Fibroblast of gingiva (primary cell): ENCODE measurements at places on chromosomes 3 and 15.

DNA sequence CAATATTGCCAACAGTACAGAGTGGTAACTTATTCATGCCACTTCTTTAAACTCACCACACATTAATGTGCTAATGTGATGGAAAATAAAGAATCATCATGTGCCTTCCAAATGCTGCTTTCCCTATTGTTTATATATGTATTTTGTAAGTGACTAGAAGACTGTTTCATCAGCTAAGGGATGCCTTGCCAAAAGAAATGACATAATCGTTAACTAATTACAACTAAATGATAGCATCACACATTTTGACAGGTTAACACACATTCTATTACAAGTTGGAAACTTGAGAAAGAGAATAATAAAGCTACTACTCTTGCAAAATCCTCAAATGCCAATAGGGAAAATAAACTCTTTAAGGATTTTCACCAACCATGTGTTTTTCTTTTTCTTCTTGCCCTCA is 329.9 kb upstream of the AGTR1 start:
- peak; percentile 30 for DNase-seq

- DNase-seq = no peak
These were observed 477.9 kb downstream of the PDCD6IP start for GRCh38 chr3:34276342-34276741.

DNA sequence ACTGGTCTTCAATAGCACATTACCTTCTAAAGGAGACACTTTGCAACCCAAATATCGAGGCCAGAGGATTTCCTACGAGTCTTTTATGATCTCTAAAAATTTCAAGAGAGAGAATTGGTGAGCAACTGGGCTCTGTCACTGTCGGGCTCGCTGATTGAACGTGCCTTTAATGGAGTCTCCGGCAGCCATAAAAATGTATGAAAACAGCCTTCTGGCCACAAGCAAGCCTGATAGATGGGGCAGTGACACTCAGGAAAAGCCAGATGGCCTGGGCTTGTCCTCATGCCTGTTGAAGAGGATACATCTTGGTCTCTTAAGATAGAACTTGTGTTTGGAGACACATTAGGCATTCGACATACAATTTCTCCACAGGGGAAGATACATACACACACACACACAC is 419.5 kb upstream of the PROK2 start:
- DNase-seq = no peak

DNA sequence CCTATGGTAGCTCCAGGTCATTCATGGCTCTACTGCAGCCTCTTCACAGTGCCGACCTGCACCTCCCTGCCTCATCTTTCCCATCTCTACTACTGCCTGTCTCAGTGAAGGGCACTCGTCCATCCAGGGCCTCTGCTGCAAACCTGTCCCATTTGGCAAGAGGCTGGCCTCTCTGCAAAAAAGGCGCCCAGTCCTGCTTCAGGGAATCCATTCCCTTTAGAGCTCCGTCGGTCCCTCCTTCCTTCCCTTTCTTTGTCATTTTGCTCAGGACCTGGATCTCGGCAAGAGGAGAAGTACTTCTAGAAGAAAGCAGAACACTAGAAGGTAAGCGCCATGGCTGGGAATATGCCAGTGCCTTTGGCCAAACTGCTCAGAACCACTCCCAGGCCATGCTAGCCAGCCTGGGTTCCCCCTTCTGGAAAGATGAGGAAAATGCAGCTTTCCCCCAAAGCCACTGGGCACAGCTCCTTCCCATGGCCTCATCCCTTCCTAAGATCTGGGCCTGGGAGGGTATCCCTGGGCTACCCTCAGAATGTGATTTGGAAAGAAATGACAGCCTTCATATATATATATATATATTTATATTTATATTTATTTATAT is 6.4 kb upstream of the ISL2 start:
- DNase-seq = peak; percentile 60

DNA sequence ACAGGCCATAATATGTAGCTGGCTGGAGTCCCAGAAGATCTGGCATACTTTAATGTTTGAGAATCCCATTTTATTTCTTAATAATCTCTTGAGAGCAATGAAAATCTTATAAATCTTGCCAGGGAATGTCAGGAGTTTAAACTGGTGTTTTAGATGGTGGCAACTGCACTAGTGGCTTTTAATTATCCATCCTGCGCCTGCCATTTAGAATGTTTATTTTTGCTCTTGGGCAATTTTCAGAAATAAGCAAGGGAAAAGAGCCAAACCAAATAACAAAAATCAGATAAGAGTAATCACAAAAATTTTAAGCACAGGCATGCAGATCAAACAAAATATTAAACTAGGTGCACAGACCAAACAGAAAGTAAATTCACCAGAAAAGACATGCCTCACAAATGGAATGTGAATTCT is 41.9 kb upstream of the UBP1 start:
- DNase-seq = peak; percentile 77

DNA sequence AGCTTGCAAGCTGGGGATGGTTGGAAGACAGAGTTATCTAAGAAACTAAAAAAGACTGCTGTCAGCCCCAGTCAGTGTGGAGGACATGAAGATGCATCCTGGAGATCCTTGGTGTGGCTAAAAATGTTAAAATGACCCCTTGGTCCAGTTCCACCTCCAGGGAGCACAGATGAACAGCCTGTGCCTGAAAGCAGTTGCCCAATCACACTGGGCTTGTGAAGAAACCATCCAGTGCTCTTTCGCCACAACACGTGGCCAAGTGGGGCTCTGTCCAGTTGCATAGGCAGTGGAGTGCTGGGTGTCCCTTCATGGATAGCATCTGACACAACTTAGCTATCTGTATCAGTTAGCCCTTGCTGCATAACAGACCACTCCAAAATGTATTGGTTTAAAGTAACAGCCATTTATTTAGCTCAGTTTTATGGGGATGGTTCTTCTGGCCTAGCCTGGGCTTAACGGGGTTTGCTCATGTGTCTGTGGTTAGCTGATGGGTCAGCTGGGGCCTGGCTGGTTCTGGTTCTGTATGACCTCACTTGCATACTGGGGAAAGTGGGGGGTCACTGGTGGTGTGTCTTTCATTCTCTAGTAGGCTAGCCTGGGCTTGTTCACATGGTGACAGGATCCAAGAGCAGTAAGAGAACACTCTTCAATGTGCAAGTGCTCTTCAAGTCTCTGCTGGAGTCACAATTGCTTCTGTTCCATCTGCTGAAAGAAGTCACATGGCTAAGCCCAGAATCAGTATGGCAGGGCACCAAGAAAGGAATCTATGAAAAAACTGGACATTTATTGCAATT is 226.2 kb downstream of the PDCD6IP start:
- DNase-seq = peak; percentile 60

DNA sequence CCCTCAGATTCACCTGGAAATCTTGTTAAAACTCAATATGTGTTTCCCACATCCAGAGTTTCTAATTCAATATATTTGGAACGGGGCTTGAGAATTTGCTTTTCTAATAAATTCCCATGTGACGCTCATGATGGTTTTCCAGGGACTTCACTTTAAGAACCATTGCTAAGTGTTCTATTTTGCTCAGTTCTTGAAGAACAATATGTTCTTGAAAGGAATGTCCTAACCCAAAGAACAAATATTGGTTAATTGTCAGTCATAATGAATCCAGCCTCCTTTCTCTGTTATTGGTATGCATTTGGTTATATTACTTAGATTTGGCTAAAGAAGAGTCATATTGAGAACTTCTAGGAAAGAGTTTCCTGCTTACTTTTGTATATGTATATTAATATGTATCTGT is 4.4 kb upstream of the PLSCR2 start:
- peak; percentile 87 for DNase-seq

DNA sequence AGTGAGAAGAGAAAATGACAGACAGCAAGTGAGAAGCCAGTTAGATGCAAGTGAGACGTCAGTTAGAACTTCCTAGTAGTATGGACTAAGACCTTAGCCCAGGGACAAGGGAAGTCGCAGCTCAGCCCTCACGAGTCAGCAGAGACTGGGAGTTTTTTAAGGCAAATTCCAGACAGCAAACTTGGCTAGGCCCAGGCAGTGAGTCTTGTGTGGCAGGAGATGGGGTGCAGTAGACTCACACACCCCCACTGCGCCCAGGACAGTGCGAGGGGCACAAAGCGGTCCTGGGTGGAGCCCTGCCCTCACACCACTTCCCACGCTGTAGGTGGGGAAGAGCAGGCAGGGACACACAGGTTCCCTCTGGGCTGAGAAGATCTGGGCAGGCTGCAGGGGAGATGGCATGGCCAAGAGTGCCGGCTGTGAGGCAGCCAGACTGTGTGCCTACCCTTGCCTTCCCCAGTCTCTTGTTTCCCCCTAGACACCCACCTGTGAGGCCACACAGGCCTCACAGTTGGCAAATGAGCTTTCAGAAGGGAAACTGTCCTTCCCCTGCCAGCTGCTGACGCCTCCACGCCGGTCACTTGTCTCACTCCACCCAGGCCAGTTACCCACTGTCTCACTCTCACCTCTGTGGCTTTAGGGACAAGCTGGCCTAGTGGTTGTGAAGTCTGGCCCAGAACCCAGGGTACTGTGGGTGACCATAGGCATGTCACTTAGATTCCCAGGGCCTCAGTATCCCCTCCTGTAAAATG is 13.7 kb upstream of the PRKCD start:
- DNase-seq = no peak

GRCh38 chr3:190073264-190074008 is 47.3 kb downstream of the P3H2 start:
- DNase-seq = no peak

GRCh38 chr15:81893182-81893835 is 152.5 kb downstream of the MEX3B start:
- no peak for DNase-seq

DNA sequence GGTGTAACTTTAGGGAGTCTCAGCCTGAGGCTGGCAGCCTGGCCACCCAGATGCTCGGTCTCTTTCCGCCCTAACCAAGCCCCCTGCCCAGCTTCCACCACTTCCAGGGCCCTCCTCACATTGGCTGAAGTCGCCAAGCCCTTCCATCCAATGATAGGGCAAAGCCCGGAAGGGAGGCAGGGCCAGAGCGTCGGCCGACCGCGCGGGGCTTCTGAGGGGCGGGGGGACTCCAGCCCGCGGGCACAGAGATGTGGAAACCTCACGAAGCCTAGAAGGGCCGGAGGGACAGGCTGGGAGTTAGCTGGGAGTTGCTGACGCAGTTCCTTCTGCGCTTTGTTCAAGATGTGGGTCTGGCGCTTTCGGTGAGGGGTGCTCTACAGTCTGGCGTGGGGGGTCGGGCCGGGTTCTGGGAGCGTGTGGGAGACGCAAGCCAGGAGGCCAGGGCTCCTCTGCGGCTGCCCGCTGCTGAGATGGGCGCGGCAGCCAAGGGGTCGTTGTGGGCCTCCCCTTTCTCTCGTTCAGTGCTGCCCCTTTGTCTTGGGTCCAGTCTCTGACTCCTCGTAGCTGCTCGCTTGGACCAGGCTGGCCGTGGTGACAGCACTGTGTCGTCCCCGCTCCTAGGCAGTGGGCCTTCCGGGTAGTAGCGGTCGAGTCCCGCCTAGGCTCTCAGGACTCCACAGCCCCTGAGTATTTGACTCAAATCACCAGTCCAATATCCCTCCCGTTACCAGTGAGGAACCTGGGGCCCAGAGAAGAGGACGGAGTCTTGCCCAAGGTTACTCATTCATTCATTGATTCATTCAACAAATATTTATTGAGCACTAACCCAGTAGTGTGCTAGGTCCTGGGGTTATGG is at the start of gene ZNF660:
TSS of gene ZNF660 (plus strand) at position 319 of the 856 bp plus-strand sequence. CDS start 9,230 bp downstream, outside the sequence.
- peak; percentile 65 for DNase-seq

DNA sequence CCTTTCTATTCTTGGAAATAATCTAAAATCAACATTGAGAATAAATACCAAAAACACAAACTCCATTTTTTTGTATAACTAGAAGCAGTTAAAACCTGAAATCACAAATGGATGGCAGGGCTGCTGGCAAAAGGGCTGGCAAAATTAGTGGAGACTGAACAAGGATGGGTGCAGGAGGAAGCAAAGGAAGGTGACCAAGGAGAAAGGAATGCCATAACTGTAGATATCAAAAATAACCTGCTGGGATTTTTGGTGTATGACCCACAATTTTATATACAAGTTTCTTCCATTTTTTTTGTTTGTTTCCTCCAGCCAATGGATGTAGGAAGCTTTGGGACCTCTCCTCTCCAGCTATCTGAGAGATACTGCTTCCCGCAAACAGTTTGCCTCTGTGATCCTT is 12.7 kb downstream of the CFAP44 start:
- no peak for DNase-seq

DNA sequence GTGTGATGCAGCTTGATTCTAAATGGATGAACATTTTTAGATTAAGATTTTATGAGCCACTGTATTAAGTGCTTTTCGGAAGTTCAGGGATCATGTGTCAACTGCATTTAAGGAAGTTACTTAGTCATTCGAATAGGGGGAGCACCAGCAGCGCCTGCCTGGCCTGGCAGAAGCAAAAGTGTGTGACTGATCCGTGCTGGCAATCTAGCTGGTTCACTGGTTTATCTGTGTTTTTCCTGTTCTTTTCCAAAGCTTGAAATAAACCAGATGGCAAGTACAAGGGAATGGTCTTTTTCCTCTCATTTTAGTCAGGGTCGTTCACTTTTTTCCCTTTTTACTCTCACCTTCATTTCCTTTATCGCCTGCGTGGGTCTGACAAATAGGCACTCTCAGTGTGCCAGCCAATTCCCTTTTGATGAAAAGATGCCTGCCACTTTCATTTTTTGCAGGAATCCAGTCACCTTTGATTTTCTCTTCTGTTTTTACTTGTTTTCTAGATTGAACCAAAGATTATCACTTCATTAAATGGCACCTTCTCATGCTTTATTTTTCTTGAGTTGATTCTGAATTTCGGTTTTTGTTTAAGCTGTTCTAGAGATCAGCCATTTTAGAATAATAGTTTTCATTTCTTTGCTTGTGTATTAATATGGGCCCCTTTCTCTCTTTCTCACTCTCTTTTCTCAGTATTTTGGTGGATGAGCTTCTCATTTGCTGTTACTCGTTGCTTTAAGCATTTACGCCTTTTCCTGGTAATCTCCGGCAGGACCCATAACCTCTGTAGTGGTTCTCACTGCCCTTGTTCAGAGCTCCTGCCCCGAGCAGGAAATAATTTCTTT is 2.8 kb downstream of the ABHD2 start:
- DNase-seq = peak; percentile 69

DNA sequence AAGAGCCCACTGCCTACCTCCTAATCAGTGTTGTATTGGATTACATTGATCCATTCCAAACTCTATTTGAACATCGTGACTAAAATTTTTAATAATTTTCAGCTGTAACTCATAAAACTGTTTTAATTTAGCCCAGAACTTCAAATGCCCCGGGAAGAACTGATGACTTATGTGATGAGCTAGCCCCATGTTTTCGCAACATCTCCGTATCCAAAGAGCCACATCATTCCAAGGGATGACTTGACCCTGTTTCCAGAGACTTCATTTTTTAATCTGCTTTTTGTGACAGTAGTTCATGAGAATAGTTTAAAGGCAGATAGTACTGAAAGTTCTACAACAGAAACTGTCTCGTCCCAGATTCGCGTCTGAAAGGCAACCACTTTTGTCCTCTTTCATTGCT is 97.4 kb downstream of the STAC start:
- DNase-seq = peak; percentile 81
